ENCODE measurements at places on chromosomes 11 and 22. TPM values are rescaled to one million over a fixed set of nuclear protein-coding genes. Genes with fewer than 3 reads are reported as not detected.

DKK3 gene
- polyA plus RNA-seq: 20.4 TPM

CST6 gene
- not detected for polyA plus RNA-seq

HTR3A gene
- not detected for polyA plus RNA-seq

BAIAP2L2 gene
- polyA plus RNA-seq: not detected

ARHGAP42 gene
- 0.07 TPM for polyA plus RNA-seq

ROM1 gene
- polyA plus RNA-seq: 1.7 TPM

LARGE2 gene
- 14.4 TPM for polyA plus RNA-seq

AP5B1 gene
- polyA plus RNA-seq: 18.1 TPM

P4HA3 gene
- not detected for polyA plus RNA-seq

All from CD8-positive, alpha-beta memory T cell (primary cell).